NCI-H2081 treated with DMSO at 0.1 percent for 48 hours (cell line): ENCODE measurements at places on chromosomes 6 and 20.

DNA sequence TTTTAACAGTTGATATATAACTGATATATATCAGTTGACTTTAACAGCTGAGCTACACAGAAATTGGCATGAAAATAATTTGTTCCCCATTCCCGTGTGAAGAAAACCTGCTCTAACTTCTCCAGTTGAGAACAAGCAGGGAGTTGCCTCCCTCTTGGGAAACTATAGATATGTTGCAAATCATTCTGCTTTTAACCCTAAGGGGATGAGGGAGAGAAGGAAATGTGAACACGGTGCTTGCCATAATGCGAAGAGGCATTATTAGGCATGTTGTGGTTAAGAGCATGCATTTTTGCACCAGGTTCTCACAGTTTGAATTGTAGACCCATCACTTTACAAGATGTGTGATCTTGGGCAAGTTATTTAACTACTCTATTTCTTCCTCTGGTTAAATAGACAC lies 453.7 kb downstream of the TENT5A start:
- no peak for DNase-seq

DNA sequence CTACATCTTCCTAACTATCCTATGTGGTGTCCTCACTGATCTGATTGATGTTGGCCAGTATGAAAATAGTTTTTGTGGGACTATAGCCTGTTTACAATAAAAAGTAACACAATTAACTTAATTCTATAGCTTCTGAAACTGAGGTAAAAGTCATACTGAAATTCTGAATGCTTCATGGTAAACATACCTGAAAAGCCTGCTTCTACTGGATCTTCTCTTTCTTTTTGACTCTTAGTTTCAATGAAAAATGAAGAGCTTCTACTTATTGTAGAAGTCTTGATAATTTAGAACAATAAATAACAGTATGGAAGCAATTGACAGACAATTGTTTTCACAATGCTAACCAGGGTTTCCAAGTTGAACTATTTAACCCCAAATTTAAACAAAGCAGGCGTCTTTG lies 383.9 kb upstream of the MMS22L start:
- DNase-seq = no peak

GRCh38 chr6:15484821-15485220 lies 178.0 kb downstream of the DTNBP1 start:
- no peak for DNase-seq

DNA sequence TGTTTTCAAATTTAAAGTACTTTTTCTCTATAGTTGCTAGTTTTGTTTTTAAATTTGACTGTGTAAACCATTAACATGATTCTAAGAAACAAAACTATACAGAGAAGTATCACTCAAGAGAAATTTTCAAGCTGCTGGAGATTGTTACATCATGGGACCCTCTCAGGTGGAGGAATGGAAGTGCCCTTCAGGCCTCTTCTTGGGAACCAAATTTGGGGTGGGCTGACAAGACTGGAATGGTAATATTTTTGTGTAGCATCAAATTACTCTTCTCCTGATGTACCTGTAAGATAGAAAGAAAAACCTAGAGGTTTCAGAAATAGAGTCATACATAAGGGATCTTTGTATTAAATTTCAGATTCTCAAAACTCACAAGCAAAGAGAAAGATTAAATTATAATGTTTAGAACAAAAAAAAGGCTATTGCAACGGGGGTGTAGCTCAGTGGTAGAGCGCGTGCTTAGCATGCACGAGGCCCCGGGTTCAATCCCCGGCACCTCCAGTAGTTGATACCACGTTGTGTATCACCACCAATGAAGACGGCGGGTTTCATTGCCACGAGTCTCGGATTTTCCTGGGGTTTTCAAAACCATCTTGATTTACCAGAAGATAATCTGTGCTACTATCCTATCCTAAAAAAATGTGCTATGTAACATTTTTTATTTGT lies 193.7 kb downstream of the GPX5 start:
- no peak for DNase-seq

GRCh38 chr20:39773380-39774000 lies 811.3 kb downstream of the DHX35 start:
- DNase-seq = no peak

DNA sequence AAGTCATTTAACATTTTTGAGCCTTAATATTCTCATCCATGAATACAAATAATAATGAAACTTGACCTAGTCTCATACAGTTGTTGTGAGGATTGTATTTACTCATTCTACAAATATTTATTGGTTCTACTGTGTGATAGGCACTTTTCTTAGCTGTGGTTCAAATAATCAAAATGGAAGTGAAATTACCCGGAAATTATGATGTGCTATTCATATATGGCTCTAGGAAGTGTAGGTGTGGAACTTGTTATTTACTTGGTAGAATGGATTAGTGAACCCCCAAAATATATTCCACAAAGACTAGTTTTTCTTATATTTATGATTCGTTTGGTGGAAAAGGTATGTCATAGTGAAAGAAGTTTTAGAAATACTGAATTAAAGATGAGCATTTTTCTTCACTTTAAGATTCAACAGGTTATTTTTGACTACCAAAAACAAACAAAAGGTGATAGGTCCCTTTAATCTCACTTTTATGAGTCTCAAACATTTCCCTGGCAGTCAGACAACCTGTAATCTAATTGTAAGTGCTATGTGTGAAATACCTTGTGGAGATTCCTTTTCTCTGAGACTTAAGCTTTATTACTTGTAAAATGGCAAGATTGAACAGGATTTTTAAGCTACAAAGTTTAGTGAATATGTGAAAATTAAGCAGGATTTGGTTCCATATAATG lies 77.8 kb downstream of the STXBP5 start:
- no peak for DNase-seq

- no peak for DNase-seq
Measured at GRCh38 chr6:2433711-2434110, 188.3 kb upstream of the GMDS start.

DNA sequence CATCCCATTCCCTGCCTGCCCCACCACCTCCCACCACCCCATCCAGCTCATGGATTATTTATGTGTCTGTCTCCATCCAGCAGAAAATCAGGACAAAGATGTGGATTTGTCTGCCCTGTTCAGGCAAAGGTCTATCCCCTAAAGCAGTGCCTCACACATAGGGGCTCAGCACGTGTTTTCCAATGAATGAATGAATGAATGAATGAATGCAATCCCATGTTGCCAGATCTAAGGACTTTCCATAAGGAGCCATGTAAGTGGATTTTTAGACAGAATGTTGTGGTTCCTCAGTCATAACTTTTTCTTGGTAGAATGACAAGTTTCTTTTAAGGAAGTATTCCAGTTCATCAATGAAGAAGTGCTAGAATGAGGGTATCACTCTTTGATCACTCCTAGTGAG lies 133.7 kb downstream of the RNASET2 start:
- DNase-seq = no peak

GRCh38 chr6:47653706-47654105 lies 44.7 kb upstream of the ADGRF4 start:
- DNase-seq = no peak

- no peak for DNase-seq
Measured at GRCh38 chr6:127793396-127793795, 107.5 kb downstream of the THEMIS start.
